ENCODE measurements at places on chromosomes 2 and 18.

- no peak for DNase-seq
Observed at GRCh38 chr18:31399306-31400032, 22.9 kb downstream of the DSG4 start.

GRCh38 chr2:1586251-1586922 lies 157.9 kb downstream of the PXDN start:
- DNase-seq, result no peak

DNA sequence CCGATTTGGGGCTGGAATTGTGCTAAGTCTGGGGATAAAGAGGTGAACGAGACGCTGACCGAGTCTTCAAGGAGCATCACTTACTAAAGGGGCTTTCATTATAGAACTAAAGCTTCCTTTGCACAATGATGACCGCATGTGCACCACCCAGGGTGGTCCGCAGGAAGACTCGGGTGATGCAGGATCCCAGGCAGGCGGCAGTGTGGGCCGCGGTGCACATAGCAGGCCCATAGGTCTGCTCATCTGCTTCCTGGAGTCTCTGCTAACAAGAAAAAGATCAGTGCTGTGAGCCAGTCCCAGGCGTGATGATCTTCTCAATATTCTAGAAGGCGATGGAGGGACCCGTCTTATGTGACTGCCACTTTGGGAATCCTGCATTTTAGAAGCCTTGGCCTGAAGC lies 122.8 kb downstream of the PXDN start:
- no peak for DNase-seq

DNA sequence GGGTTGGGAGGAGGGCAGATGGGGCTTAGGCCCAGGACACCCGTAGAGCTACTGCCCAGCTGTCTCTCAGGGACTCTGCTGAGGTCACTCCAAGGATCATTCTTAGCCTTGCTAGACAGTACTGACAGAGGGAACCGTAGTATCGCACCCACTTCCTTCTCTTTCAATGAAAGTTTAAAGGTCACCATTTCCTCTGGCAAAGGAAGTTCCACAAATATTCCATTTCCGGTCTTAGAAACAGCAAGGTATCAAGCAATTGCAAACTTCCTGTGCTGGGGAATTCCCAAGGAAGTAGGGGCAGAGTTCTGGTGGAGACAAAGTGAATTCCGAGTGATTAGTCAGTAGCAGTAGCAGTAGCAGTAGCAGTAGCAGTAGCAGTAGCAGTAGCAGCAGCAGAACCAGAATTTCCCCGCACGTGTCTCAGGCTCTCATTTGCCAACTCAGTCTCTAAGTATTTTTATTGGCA lies 24.7 kb downstream of the IL1B start:
- DNase-seq, result no peak

- DNase-seq, result no peak
Observed at GRCh38 chr2:195021711-195022507, 635.1 kb upstream of the SLC39A10 start.

DNA sequence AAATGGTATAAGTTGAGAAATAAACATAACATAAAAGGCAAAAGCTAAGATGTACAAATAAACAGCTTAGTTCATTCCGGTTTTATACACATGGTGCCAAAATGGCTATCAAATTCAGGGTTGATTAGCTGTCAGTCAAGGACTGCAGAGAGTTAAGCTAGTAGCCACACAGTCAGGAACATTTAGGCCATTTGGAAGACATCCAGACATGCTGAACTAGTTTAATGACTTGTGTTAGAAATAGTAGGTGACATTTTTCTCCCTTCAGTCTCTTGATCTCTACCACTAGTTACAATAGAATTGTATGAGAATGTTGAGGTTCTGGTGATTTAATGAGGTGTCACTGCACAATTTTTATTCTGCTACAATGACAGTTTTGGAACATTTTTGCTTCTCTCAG lies 394.4 kb upstream of the SPHKAP start:
- no peak for DNase-seq

- DNase-seq, result no peak
Observed at GRCh38 chr2:134762508-134762907, 43.7 kb upstream of the TMEM163 start.
